ENCODE measurements at places on chromosomes 16 and 17.

DNA sequence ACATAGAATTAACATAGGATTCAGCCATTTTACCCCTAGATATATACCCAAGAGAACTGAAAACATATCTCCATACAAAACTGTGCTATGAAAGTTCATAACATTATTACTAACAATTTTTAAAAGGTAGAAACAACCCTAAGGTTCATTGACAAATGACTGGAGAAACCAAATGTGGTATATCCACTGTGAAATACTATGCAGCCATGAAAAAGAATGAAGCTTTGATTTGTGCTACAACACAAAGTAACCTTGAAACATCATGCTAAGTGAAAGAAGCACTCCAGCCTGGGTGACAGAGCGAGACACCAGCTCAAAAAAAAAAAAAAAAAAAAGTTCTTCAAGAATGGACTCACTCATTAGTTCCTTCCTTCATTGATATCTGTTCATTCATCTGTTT is 580 bp downstream of the CD300LD start:
- DNase-seq: no peak

- peak; percentile 43 for DNase-seq
Measured at GRCh38 chr17:8153957-8154607, 1.9 kb upstream of the PER1 start.

GRCh38 chr16:85392756-85393673 is 220.1 kb upstream of the GSE1 start:
- DNase-seq: no peak

DNA sequence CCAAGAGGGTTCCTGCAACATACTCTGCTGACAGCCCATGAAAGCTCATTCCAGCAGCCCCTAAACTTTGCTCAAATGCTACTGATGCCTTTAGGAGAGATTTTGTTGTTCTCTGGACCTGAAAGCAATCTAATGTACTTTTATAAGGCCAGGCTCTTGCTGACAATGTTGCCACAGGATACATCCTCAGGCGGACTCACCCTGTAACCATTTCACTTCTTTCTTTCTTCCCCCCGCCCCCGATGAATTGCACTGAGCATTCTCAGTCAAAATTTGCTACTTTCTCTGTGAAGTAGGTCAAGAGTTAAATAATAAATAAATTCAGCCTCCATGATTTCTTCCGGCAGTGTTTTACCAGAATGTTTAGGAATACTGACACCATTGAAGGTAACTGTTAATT is 1.5 kb downstream of the GAS7 start:
- DNase-seq: no peak

DNA sequence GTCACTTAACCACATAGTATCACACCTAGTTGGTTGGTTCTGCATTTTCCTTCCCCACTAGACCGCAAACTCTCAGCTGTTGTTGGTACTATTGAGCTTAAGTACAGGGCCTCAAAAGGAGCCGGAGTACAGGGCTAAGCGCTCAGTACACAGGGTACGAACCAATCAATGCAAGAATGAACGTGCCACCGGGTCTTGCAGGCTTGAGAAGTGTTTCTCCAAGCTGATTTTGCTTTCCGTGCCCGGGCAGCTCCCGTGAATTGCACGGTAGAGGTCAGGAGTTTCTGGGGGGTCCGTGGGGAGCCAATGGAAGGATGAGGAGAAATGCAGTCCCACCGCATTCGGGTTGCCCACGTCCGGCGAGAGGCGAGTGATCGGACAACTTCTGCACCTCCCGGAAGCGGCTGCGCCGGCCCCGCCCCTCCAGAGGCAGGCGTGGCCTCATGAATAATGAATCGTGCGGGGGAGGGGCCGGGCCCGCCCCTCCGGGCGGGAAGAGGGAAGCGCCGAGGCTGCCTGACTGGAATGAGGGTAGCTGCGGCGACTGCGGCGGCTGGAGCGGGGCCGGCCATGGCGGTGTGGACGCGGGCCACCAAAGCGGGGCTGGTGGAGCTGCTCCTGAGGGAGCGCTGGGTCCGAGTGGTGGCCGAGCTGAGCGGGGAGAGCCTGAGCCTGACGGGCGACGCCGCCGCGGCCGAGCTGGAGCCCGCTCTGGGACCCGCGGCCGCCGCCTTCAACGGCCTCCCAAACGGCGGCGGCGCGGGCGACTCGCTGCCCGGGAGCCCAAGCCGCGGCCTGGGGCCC is at the start of gene SNTB2:
TSS of gene SNTB2 (plus strand) at position 523 of the 804 bp plus-strand sequence. CDS start at position 526, 3 bp downstream.
- DNase-seq: peak; percentile 33

GRCh38 chr17:30292286-30292858 is 628 bp upstream of the BLMH start:
- no peak for DNase-seq

- no peak for DNase-seq
Measured at GRCh38 chr16:57544124-57544653, 1.7 kb downstream of the ADGRG5 start.

- DNase-seq: no peak
Measured at GRCh38 chr17:38590988-38591758, 14.6 kb downstream of the SRCIN1 start.

- DNase-seq: no peak
Measured at GRCh38 chr16:15834502-15834901, 22.3 kb downstream of the MYH11 start.

DNA sequence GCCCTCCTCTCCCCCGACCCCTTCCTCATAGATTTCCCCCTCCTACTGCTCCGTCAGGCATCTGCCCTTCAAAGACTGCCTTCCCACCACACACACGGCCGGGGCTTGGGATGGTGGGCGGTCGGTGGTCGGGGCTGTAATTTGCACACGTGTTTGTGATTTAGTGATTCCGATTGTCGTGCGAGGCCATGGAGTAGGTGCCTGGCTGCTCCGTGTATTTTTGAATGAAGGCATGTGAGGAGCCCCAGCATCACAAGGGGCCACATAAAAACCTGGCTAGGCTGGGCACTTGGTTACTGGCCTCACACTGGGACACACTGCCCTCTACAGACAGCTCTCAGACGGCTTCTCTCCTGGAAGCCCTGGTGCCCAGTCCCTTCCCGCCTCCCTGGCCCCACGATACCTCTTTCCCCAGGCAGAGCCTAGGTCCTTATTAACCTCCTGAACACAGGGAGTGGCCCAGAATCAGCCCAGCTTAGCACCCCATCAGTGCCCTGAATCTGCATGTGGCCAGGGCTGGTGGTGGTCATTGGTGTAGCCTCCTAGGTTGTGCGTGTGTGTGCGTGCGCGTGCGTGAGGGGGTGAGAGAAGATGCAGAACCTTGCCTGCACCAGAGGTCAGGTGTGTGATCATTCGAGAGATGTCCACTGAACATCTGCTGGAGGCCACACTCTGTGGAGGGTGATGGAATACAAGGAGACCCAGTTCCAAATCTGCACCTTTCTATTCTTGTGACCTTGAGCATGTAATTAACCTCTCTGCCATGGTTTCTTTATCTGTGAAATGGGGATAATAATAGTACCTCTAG is 1.3 kb upstream of the SOCS1 start:
- peak; percentile 65 for DNase-seq

- DNase-seq: no peak
Measured at GRCh38 chr16:26747760-26748159, 319.0 kb upstream of the C16orf82 start.

- no peak for DNase-seq
Measured at GRCh38 chr17:50615828-50616227, 18.9 kb upstream of the ABCC3 start.

- DNase-seq: no peak
Measured at GRCh38 chr16:30030011-30030685, 923 bp downstream of the TLCD3B start.

- DNase-seq: no peak
Measured at GRCh38 chr17:67602974-67603373, 114.8 kb upstream of the NOL11 start.

DNA sequence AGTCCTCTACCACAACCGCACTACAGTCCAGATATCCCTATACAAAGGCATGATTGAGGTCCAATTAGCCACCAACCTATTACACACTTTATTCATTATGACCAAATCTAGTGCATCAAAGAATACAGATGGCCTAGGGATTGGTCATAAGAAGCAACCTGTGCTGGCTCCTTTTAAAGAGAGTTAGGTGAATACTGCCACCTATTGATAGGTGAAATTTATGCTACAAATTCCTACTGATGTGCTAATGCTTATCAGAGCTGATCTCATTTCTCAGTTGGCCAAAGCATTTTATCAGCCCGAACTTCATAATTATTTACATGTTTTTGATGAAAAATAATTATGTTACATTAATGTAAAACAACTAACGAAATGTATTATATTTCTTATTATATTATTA is 166.3 kb downstream of the ANKFN1 start:
- DNase-seq: no peak

DNA sequence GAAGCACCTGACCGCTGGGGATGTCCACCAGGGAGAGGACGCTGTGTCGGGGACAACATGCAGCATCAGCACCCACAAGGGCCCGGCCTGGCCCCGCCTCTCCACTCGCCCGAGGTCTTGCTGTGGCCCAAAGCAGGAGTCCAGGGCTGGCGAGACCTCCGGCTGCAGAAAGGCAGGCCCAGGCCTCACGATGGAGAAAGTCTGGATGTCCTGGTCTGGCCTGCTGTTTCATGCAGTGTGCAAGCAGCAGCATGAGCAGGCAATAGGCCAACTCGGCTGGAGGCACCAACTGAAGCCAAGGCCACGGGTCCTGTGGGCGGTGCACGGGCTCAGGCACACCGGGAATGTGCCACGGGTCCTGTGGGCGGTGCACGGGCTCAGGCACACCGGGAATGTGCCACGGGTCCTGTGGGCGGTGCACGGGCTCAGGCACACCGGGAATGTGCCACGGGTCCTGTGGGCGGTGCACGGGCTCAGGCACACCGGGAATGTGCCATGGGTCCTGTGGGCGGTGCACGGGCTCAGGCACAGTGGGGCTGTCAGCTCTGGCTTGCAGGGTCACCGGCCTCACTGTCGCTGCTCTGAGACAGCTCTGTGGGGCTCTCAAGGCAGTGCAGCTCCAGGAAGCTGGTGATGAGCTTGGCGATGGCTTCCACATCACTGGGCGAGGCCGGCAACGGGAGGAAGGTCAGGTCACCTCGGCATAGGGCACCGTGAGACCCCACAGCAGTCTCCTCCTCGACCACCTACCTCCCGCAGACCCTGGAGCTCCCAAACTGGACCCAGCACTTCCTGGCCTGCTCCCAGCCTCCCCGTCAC is 6.9 kb downstream of the CYBC1 start:
- no peak for DNase-seq

Data from DMS79 (cell line).